ENCODE measurements at places on chromosomes 5 and 9. TPM values are rescaled to one million over a fixed set of nuclear protein-coding genes. Genes with fewer than 3 reads are reported as not detected.

DNA sequence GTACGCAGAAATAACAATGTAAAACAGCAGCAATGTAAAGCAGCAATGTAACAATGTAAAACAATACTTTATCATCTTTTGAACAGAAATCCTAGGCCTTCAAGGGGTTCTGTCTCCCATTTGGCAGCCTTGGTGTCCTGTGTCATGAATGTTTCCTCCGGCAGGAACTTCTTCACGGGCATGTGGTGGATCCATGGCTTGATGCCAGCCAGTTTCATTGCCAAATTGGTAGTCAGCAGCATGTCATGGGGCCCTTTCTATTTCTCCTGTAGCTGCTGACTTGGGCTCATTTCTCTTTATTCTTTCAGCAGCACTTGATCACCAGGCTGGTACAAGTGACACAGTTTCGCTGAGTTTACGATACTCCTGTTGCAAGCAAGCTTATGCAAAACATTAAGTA is 275.3 kb downstream of the HTR1A start:
- H3K27me3 ChIP-seq, result no peaks in the 10 kb centered on the region
- H3K27ac ChIP-seq, result no peak overlapping the region
- H3K36me3 ChIP-seq, result no peaks in the 10 kb centered on the region
- no peak overlapping the region for H3K4me3 ChIP-seq

GRCh38 chr9:133961226-133962165 is 30.6 kb downstream of the VAV2 start:
- no peak overlapping the region for H3K4me3 ChIP-seq
- H3K27me3 ChIP-seq, result no peaks in the 10 kb centered on the region
- H3K4me1 ChIP-seq, result peaks cover 48% of the 10 kb centered on the region
- no peak for DNase-seq

DNA sequence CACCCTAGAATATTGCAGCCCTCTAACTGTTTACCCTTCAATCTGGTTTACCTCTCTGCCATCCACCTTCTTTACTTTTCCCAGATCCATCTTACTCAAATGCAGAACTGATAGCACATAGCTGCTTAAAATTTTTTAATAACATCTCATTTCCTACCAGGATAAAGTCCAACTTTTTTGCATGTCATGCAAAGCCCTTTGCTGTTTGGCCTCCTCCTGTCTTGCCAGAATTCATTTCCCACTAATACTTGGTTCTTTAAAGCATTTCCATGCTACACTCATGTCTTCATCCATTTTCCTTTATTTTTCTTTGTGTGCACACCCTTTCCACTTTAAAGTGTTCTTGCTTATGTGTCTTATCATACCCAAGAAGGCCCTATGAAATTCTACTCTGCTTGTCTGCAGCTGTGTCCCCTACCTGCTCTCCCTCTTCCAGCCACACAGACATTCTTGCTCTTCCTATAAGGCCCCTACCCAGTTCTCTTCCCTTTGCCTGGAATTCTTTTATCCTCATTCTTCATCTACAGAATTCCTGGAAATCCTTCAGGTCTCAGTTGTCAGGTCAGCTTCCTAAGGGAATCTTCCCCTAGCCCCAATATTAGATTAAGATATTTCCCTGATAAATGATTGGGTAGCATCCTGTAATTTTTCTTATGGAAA is 50.3 kb downstream of the TLE4 start:
- no peak for DNase-seq
- H3K27me3 ChIP-seq, result no peaks in the 10 kb centered on the region
- no peak overlapping the region for H3K4me3 ChIP-seq
- no peaks in the 10 kb centered on the region for H3K36me3 ChIP-seq
- H3K27ac ChIP-seq, result peak overlapping the region; percentile 74

DNA sequence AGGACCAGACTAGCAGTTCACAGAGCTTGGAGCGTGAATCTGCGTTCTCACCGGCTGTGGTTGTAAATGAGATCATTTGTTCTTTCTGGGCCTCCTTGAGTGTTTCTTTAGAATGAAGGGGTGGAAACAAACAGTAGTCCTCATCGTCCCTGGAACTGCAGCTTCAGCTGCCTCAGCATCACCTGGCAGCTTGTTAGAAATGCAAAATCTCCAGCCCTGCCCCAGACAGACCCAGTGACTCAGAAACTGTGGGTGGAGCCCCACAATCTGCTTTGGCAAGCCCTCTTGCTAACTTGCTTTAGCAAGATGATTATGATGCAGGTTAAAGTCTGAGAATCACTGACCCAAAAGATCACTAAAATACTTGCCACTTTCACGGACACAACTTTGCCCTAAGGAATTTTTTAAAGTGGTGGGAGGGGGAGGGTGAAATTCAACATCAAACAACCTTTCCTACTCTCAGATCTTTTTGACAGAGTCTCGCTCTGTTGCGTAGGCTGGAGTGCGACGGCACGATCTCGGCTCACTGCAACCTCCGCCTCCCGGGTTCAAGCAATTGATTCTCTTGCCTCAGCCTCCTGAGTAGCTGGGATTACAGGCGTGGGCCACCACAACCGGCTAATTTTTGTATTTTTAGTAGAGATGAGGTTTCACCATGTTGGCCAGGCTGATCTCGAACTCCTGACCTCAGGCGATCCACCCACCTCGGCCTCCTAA is 86.0 kb downstream of the BRINP1 start:
- DNase-seq, result peak; percentile 31
- no peaks in the 10 kb centered on the region for H3K36me3 ChIP-seq
- H3K4me3 ChIP-seq, result peak overlapping the region; percentile 24
- H3K27ac ChIP-seq, result no peak overlapping the region

- H3K27ac ChIP-seq, result peak overlapping the region; percentile 96
- no peaks in the 10 kb centered on the region for H3K36me3 ChIP-seq
- DNase-seq, result peak; percentile 88
- peaks cover 27% of the 10 kb centered on the region for H3K4me1 ChIP-seq
- H3K4me3 ChIP-seq, result peak overlapping the region; percentile 93
Observed at GRCh38 chr9:99819123-99819855, 2.4 kb upstream of the NR4A3 start.

DNA sequence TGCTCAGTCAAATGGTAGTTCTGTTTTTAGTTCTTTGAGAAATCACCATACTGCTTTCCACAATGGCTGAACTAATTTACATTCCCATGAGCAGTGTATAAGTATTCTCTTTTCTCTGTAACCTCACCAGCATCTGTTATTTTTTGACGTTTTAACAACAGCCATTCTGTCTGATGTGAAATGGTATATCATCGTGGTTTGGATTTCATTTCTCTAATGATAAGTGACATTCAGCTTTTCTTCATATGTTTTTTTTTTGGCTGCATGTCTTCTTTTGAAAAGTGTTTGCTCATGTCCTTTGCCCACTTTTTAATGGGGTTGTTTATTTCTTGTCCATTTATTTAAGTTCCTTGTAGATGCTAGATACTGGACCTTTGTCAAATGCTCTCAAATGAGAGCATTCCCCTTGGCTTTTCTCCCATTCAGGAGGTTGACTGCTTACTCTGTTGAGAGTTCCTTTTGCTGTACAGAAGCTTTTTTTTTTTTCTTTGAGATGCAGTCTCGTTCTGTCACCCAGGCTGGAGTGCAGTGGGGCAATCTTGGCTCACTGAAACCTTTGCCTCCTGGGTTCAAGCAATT is 58.7 kb upstream of the RGMB start:
- H3K4me3 ChIP-seq, result no peak overlapping the region
- H3K27me3 ChIP-seq, result no peaks in the 10 kb centered on the region
- H3K4me1 ChIP-seq, result no peaks in the 10 kb centered on the region
- H3K36me3 ChIP-seq, result no peaks in the 10 kb centered on the region

GRCh38 chr9:7333719-7334118 is 465.9 kb downstream of the DMAC1 start:
- no peak overlapping the region for H3K27ac ChIP-seq
- no peaks in the 10 kb centered on the region for H3K36me3 ChIP-seq
- no peak overlapping the region for H3K4me3 ChIP-seq
- H3K4me1 ChIP-seq, result no peaks in the 10 kb centered on the region
- H3K27me3 ChIP-seq, result no peaks in the 10 kb centered on the region

GRCh38 chr9:1505489-1505888 is 455.3 kb downstream of the DMRT2 start:
- no peak for DNase-seq
- H3K36me3 ChIP-seq, result no peaks in the 10 kb centered on the region
- no peak overlapping the region for H3K4me3 ChIP-seq
- no peaks in the 10 kb centered on the region for H3K4me1 ChIP-seq
- H3K27me3 ChIP-seq, result no peaks in the 10 kb centered on the region

PRDM9 gene
- total RNA-seq, result not detected

Measured in neural progenitor cell (in vitro differentiated cells).